ENCODE measurements at places on chromosomes 7 and 10. TPM values are rescaled to one million over a fixed set of nuclear protein-coding genes. Genes with fewer than 3 reads are reported as not detected.

The MBLAC1 gene
- 2.7 TPM for total RNA-seq

The CYP2W1 gene
- total RNA-seq, result not detected

The GPER1 gene
- total RNA-seq, result 0.14 TPM

The KCND2 gene
- not detected for total RNA-seq
